ENCODE measurements at places on chromosomes 7 and 10.
A peak's percentile ranks its signal among the peaks of the same experiment; 100 is the strongest.

DNA sequence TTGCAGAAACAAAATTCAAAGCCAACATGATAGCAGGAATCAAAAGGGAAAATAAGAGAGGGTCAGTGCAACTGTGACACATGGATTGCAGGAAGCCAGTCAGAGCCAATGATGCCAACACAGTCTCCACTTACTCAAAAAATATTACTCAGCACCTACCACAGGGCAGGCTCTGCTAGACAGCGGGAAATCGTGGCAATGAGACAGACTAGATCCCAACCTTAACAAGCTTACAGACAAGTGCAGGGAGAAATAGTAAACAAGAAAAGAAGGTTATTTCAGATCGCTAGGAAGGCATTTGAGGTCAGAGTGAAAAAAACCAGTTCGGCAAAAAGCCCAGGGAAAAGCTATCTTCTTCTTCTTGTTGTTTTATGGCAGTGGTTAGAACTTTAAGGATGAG lies 45.2 kb upstream of the NPFFR1 start:
- peaks cover 19% of the 10 kb centered on the region for H3K4me1 ChIP-seq
- no peak overlapping the region for H3K4me3 ChIP-seq
- peaks cover 2% of the 10 kb centered on the region for H3K36me3 ChIP-seq
- no peaks in the 10 kb centered on the region for H3K27me3 ChIP-seq

GRCh38 chr10:5573968-5574641 lies 49.3 kb downstream of the CALML3 start:
- H3K27me3 ChIP-seq, result peaks cover 19% of the 10 kb centered on the region
- H3K4me3 ChIP-seq, result no peak overlapping the region
- H3K4me1 ChIP-seq, result no peaks in the 10 kb centered on the region
- no peak for DNase-seq
- no peak overlapping the region for H3K27ac ChIP-seq

DNA sequence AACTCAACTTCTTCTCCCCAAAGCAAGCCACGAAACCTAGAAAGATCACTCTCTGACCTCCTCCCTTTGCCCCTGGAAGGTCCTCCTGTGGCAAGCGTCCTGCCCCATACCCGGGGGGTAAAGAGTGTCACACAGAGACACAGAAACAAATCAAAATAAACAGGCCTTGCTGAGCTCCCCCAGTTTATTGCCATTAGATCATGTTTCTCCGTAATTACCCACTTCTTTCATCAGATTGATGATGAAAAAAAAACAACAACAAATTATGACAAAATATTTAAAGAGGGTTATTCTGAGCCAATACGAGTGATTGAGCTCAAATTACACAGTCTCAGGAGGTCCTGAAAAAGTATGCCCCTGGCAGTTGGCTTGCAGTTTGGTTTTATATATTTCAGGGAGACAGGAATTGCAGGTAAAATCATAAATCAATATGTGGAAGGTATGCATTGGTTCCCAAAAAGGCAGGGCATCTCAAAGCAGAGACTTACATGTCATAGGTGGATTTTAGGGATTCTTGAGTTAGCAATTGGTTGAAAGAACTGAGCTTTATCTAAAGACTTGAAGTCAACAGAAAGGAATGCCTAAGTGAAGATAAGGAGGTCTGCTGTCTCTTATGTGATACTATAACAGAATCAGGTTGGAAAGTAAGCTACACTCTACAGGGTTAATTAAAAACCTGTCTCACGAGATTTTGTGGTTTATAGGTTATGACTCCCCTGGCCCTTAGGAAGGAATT lies 86.2 kb downstream of the APBB1IP start:
- H3K27me3 ChIP-seq, result no peaks in the 10 kb centered on the region
- peak overlapping the region; percentile 80 for H3K27ac ChIP-seq
- no peak overlapping the region for H3K4me3 ChIP-seq
- peaks cover 13% of the 10 kb centered on the region for H3K4me1 ChIP-seq

DNA sequence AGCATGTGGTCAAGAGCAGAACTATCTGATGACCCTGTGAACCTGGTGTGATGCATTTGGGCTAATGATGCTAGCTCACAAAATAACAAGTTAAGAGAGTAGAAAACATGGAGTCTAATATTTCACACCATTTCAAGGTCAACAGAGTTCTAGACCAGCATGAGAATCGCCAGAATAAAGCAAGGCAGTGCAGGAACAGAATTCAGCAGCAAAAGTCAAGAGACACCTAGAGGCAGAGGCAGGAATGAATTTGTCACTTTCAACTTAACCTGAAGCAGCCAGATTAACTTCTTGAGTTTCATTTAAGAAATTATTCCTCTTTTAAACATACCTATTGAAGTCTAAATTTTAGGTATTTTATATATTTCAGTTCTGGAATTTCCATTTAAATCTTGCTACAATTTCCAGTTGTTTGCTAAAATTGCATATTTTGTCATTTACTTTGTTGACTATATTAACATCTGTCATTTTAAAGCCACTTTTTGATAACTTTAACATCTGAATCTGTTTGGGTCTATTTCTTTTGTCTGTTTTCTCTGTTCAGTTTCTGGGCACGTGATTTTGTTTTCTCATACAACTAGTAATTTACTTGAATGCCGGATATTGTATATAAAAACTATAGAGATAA lies 44.2 kb upstream of the PRSS58 start:
- H3K36me3 ChIP-seq, result peaks cover 3% of the 10 kb centered on the region
- H3K4me3 ChIP-seq, result no peak overlapping the region
- H3K27me3 ChIP-seq, result peaks cover 28% of the 10 kb centered on the region
- no peak overlapping the region for H3K27ac ChIP-seq
- no peak for DNase-seq

DNA sequence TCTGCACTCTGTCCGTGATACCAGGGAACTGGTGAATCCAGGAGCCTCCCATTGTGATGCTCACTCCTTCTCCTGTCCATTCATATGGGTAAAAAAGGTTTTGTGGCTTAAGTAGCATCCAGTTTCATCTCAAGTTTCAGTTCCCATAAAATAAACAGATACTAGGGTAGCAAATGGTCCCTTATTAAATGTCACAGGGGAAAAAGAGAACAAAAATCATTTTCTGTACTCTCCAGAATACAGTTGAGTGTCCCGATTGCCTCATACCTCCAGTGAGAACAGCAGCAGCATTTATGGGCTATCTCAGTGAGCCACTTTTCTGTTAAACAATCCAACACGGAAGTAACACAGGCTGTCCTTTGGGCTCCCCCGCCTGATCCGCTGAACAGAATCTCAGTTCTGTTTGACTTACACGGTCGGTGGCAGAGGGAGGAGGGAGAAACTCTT lies 179.6 kb downstream of the CELF2 start:
- H3K27ac ChIP-seq, result peak overlapping the region; percentile 97
- H3K27me3 ChIP-seq, result no peaks in the 10 kb centered on the region

DNA sequence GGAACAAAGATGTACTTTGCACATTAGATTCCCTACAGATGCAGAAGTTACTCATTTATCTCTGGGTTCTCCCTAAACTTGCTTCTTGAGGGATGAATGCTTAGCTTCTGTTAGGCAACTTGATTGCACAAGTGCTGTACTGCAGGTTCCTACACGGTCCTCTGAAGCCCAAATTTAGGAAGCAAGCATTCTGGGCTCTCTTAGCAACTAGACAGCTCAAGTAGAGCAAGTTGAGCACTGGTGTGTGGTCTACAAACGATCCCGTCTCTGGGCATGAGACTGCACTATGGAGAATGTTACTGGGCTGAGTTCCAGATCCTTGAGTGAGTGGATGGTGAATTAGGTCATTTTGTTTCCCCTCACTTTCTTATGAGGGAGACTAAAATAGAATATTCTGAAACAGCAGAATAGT lies 14.3 kb downstream of the SEMA3D start:
- no peaks in the 10 kb centered on the region for H3K36me3 ChIP-seq
- H3K4me3 ChIP-seq, result no peak overlapping the region
- no peaks in the 10 kb centered on the region for H3K27me3 ChIP-seq
- no peak for DNase-seq
- H3K4me1 ChIP-seq, result no peaks in the 10 kb centered on the region

DNA sequence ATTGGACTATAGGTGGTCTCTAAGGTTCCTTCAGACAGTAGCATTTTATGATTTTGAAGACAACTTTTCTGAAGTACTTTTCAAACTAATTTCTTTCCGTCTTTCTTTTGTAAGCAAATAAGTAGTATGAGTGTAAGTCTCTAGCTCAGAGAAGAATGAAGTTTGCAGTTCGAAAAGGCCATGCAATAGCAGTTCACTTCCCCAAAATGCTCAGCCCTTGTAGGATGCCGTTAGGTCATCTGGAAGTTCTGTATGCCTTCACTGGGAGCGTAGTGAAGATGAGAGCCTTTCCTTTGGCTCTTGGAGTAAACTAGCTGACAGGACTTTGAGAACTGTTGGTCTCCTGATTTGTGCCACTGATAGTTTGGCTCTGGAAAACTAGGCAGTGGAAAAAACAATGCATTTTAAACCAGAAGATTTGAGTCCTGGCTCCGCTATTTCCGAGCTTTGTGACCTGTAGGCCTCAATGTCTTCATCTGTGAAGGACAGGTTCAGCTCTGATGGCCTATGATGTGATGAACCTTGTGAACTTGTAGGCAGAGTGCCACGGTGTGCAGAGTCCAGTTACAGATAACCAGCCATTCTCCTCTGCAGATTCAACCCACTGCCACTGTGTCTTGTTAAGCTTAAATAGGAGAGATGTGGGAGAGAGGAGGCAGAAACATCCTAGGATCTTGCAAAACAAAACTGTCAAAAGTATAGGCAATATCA lies 18.8 kb downstream of the SGPL1 start:
- no peak overlapping the region for H3K27ac ChIP-seq
- H3K4me3 ChIP-seq, result no peak overlapping the region
- no peak for DNase-seq
- peaks cover 4% of the 10 kb centered on the region for H3K36me3 ChIP-seq

DNA sequence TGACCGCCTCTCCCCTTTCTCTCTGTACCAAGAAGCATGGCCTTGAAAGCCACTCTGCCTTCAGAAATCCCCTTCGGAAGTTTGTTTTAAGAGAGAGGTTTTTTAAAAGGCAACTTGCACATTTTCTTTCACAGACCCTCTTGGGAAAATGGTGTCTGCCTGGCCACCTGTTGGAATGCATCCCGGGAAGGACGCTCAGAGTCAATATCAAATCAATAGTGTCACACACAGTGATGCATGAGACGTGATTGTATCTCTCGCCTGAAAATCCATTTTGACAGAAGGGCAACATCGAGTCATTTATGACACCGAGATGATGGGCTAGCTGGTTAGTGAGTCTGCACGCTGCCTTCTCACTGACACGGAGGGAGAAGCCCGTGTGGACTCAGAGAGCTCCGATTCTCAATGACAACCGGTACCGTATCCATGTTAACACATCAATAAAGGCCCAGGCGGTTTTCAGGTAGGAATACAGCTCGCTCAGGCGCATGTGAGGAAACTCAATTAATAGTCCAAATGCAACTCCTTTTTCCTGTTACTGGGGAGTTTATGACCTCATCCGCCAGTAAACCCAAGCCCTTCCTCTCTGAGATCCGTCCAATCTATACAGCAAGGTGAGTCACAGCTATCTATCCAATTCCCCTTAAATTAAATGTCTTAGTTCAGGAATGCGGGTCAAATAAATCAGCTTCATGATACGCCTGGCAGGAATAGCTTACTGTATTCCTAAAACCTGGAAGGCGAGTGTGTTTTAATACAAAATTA lies 621.5 kb upstream of the MKI67 start:
- H3K36me3 ChIP-seq, result no peaks in the 10 kb centered on the region
- H3K27me3 ChIP-seq, result peaks cover 6% of the 10 kb centered on the region
- H3K4me1 ChIP-seq, result no peaks in the 10 kb centered on the region
- DNase-seq, result no peak
- H3K4me3 ChIP-seq, result no peak overlapping the region

- no peak overlapping the region for H3K4me3 ChIP-seq
- H3K27me3 ChIP-seq, result no peaks in the 10 kb centered on the region
- H3K4me1 ChIP-seq, result peaks cover 8% of the 10 kb centered on the region
Observed at GRCh38 chr10:5817322-5818047, 4.3 kb upstream of the GDI2 start.

- H3K4me1 ChIP-seq, result peaks cover 17% of the 10 kb centered on the region
- no peak overlapping the region for H3K27ac ChIP-seq
- no peaks in the 10 kb centered on the region for H3K27me3 ChIP-seq
- no peaks in the 10 kb centered on the region for H3K36me3 ChIP-seq
- no peak overlapping the region for H3K4me3 ChIP-seq
- no peak for DNase-seq
Observed at GRCh38 chr10:119348516-119349240, 141.3 kb downstream of the GRK5 start.

- no peaks in the 10 kb centered on the region for H3K4me1 ChIP-seq
- no peaks in the 10 kb centered on the region for H3K27me3 ChIP-seq
- no peak overlapping the region for H3K4me3 ChIP-seq
- no peak overlapping the region for H3K27ac ChIP-seq
Observed at GRCh38 chr10:20991526-20991925, 94.4 kb upstream of the NEBL start.

GRCh38 chr10:4194231-4194630 lies 409.2 kb upstream of the KLF6 start:
- H3K4me1 ChIP-seq, result no peaks in the 10 kb centered on the region
- H3K36me3 ChIP-seq, result peaks cover 3% of the 10 kb centered on the region
- H3K27ac ChIP-seq, result no peak overlapping the region
- no peak overlapping the region for H3K4me3 ChIP-seq
- H3K27me3 ChIP-seq, result no peaks in the 10 kb centered on the region

All from effector memory CD8-positive, alpha-beta T cell (primary cell).